ENCODE measurements at places on chromosomes 13 and 19. TPM values are rescaled to one million over a fixed set of nuclear protein-coding genes. Genes with fewer than 3 reads are reported as not detected.

GRCh38 chr13:88592105-88592504, 920.9 kb downstream of the SLITRK5 start:
- H3K4me3 ChIP-seq, result no peak overlapping the region
- no peaks in the 10 kb centered on the region for H3K27me3 ChIP-seq
- no peaks in the 10 kb centered on the region for H3K4me1 ChIP-seq
- H3K36me3 ChIP-seq, result no peaks in the 10 kb centered on the region

Gene SIAH3
- not detected for total RNA-seq

Gene HS6ST3
- total RNA-seq, result 0.59 TPM

GRCh38 chr19:8569066-8569771, 8.0 kb downstream of the MYO1F start:
- H3K4me3 ChIP-seq, result no peak overlapping the region
- DNase-seq, result no peak
- no peaks in the 10 kb centered on the region for H3K27me3 ChIP-seq
- H3K36me3 ChIP-seq, result no peaks in the 10 kb centered on the region
- H3K4me1 ChIP-seq, result no peaks in the 10 kb centered on the region

GRCh38 chr13:109817591-109818535, 31.5 kb upstream of the IRS2 start:
- no peaks in the 10 kb centered on the region for H3K27me3 ChIP-seq
- no peak overlapping the region for H3K4me3 ChIP-seq
- no peaks in the 10 kb centered on the region for H3K36me3 ChIP-seq

DNA sequence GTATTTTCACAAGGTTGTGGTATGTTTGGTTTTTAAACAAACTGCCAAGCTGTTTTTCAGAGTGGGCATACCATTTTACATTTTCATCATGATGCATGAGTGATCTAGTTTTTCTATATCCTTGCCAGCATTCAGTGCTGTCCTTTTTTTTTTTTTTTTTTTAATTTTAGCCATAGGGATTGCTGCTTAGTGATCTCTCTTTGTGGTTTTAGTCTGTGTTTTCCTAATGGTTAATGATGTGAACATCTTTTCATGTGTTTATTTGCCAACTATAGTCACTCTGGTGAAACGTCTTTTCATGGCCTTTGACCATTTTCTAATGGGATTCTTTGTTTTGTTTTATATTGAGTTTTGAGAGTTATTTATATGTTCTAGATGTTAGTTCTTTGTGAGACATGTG, 59.7 kb downstream of the SHISA2 start:
- no peak overlapping the region for H3K27ac ChIP-seq
- no peak overlapping the region for H3K4me3 ChIP-seq
- no peaks in the 10 kb centered on the region for H3K27me3 ChIP-seq
- no peaks in the 10 kb centered on the region for H3K36me3 ChIP-seq
- no peaks in the 10 kb centered on the region for H3K4me1 ChIP-seq
- DNase-seq, result no peak

DNA sequence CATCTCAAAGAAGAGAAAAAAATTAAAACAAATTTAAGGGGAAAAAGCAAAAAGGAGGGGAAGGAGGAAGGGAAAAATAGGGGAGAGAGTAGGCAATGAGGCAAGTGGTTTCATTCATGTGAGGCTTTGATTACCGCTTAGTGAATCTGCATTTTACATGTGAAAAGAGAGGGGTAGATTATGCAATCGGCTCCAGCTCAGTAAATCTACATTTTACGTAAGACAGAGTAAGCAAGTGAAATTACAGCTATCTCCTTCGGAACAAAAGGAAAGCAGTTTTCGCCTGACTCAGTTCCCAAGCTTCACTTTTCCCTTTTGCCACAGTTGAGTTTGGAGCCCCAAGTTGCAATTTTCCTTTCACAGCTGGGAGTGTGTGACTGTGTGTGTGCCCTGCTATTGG, 16.0 kb upstream of the OLFM2 start:
- H3K36me3 ChIP-seq, result no peaks in the 10 kb centered on the region
- H3K4me3 ChIP-seq, result no peak overlapping the region
- H3K27me3 ChIP-seq, result no peaks in the 10 kb centered on the region
- H3K27ac ChIP-seq, result no peak overlapping the region
- no peak for DNase-seq
- H3K4me1 ChIP-seq, result no peaks in the 10 kb centered on the region

DNA sequence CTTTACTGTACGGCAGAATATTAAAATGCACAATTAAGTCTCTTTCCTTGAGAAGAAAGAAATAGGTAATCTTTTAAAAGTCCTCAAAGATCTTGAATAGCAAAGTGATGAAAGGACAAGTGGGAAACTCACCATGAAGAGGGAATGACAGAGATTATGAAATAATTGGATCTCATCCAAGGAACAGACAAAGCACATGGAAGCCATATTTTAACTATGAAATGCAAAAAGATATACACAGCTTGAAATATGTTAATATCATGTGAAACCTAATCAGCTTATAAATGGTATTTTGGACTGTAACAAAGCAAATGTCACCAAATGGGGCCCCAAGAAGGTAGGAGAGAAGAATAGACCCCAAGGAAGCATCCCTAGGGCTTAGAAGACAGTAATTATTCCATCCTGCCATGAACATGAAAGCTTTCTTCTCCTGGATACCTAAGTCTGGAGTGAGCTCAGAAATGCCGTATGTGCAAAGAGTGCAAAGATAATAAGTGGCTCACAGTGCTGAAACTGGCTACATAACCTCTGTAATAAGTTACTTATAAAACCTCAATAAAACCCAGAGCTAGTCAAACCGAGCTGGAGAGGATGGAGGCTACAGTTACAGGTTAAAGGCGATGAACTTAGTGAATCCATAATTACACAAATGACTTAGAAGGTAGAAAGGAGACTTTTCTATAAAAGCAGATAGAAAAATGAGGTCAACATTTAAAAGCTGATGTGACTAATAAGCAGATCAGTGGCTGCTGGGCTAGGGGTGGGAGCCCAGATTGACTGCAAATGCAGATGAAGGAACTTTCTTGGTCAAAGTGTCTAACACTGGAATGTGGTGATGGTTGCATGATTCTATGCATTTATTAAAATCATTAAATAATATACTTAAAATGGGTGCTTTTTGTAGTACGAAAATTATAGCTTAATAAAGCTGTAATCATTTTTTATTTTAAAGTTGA, 34.4 kb downstream of the DCLK1 start:
- no peaks in the 10 kb centered on the region for H3K36me3 ChIP-seq
- no peak overlapping the region for H3K4me3 ChIP-seq
- no peak for DNase-seq
- H3K27me3 ChIP-seq, result no peaks in the 10 kb centered on the region

DNA sequence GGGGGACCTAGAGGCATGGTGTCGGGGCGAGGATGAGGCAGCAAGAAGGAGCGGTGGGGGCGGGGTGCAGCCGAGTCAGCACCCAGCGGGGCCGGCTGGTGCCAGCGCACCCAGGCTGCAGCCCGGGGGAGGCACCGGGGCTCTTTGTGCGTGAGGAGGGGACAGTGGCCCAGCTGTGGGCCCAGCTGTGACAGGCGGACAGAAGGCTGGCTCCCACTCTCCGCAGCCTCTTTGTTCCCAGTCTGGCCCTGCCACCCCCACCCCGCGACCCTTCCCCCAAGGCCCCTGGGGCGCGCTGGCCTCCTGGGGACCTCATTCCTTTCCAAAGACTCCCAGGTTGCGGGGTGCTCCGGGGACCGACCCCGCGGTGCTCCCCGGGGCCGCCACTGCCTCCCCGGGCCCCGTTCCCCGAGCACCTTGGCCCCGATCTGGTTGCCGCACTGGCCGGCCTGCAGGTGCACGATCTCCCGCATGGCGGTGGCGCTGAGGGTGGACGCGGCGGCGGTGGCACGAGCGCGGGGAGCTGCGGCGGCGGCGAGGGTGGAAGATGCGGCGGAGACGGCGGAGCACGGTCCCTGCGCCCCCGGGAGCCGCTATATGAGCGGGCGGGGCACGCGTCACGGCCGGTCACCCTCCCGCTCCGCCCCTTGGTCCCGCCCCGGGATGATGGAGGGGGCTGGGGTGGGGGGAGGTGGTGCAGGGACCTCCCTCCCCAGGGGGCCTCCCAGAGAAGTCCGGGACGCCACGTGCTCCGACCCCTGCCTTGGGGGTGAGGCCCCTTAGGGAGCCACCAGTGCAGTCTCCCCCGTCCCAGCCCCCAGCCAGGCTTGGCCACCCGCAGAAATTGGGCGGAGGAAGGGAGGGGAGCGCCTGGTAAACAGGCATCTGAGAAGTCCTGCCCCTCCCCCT, at the start of gene TUBB4A:
Gene TUBB4A (minus strand): TSS at position 570 of the 909 bp plus-strand sequence. CDS start 97 bp downstream, at position 473.
- peaks cover 6% of the 10 kb centered on the region for H3K4me1 ChIP-seq
- peak within 1 kb of the TSS; percentile 65 for H3K4me3 ChIP-seq
- peaks cover 36% of the 10 kb centered on the region for H3K27me3 ChIP-seq
- H3K27ac ChIP-seq, result no peak within 1 kb of the TSS

Gene SLITRK5
- total RNA-seq, result 0.73 TPM

DNA sequence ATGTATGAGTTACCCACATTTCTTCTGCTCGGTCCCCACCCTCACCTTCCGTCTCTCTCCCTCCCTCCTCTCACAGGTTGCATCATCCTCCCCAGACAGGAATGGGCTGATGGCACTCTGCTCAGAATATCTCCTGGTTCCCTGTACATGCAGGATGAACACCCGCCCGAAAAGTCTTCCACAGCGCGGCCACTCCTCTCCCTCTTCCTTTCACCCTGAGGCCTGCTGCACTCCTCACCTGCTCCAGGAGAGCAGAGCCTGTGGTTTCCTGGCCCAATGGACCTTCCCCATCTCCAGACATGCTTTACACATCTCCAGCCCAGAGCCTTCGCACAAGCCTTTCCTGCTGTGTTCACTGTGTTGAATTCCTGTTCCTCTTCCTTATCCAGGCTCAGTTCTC, 40.9 kb downstream of the GSX1 start:
- DNase-seq, result no peak
- no peaks in the 10 kb centered on the region for H3K4me1 ChIP-seq
- H3K27me3 ChIP-seq, result peaks cover 72% of the 10 kb centered on the region
- H3K36me3 ChIP-seq, result no peaks in the 10 kb centered on the region

GRCh38 chr13:20699715-20700114, 3.8 kb upstream of the IL17D start:
- no peaks in the 10 kb centered on the region for H3K4me1 ChIP-seq
- H3K36me3 ChIP-seq, result no peaks in the 10 kb centered on the region
- H3K27ac ChIP-seq, result no peak overlapping the region
- DNase-seq, result no peak

Gene ZNF132
- 3.5 TPM for total RNA-seq

GRCh38 chr19:31096935-31097545, 252.2 kb downstream of the TSHZ3 start:
- no peak overlapping the region for H3K27ac ChIP-seq
- no peaks in the 10 kb centered on the region for H3K36me3 ChIP-seq
- H3K4me1 ChIP-seq, result no peaks in the 10 kb centered on the region
- H3K27me3 ChIP-seq, result no peaks in the 10 kb centered on the region
- no peak for DNase-seq

GRCh38 chr13:28044608-28045007, 55.8 kb downstream of the FLT3 start:
- no peaks in the 10 kb centered on the region for H3K4me1 ChIP-seq
- H3K36me3 ChIP-seq, result no peaks in the 10 kb centered on the region
- H3K4me3 ChIP-seq, result no peak overlapping the region
- no peak overlapping the region for H3K27ac ChIP-seq

- no peak overlapping the region for H3K4me3 ChIP-seq
- H3K36me3 ChIP-seq, result no peaks in the 10 kb centered on the region
- H3K4me1 ChIP-seq, result no peaks in the 10 kb centered on the region
- DNase-seq, result no peak
- H3K27me3 ChIP-seq, result peaks cover 36% of the 10 kb centered on the region
These were observed 38.6 kb upstream of the CD33 start for GRCh38 chr19:51186323-51186722.

DNA sequence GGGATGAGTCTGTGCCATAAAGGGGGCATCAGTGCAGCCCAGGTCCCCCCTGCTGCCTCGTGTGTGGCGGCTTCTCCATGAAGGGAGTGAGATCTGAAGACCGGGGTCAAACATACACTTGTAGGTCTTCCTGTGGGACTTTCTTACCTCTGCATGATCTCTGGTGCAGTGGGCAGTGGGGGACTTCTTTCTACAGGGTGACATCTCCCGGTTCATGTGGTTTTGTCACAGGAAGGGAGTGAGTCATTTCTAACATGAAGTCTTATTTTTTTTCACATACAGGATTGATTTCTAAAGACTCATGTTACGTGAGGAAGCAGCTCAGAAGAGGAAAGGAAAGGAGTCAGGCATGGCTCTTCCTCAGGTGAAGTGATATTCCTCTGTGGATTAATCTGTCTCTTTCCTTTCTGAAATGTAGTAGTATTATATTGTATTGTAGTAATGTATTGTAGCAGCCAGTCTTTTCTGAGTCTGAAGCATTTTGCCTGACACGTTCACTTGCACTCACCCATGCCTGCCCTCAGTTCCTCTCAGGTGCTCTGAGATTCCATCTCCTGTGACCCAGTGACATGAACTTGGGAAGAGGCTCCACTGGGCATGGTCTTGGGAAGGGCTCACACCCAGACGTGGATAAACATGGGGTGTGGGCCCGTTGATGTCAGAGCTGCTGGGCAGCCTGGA, 15.7 kb downstream of the ZNF808 start:
- H3K4me3 ChIP-seq, result no peak overlapping the region
- H3K36me3 ChIP-seq, result no peaks in the 10 kb centered on the region
- H3K27me3 ChIP-seq, result no peaks in the 10 kb centered on the region
- no peak for DNase-seq
- H3K27ac ChIP-seq, result no peak overlapping the region

DNA sequence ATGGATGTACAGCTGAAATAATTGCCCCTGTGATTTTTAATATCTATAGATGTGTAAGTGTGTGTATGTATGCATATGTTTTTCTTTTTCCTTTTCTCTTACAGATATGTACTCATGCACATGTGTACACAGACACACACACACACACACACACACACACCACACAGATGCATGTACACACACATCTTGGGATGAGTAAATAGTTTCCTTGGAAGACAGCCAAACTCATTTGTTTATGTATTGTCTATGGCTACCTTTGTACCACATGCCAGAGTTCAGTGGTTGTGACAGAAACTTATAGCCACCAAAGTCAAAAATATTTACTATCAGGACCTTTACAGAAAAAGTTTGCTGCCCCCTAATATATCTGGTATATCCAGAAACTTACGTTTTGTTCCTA, 192.6 kb downstream of the MAB21L1 start:
- no peak for DNase-seq
- H3K4me1 ChIP-seq, result no peaks in the 10 kb centered on the region
- H3K27ac ChIP-seq, result no peak overlapping the region
- no peaks in the 10 kb centered on the region for H3K36me3 ChIP-seq
- no peaks in the 10 kb centered on the region for H3K27me3 ChIP-seq

Gene PSG2
- total RNA-seq, result not detected

Gene ZNF260
- 35.6 TPM for total RNA-seq

GRCh38 chr13:98842070-98842469, 89.6 kb upstream of the SLC15A1 start:
- no peaks in the 10 kb centered on the region for H3K27me3 ChIP-seq
- no peak for DNase-seq
- no peak overlapping the region for H3K27ac ChIP-seq
- H3K4me3 ChIP-seq, result no peak overlapping the region

Gene SELENOV
- not detected for total RNA-seq

Gene ERICH4
- not detected for total RNA-seq

DNA sequence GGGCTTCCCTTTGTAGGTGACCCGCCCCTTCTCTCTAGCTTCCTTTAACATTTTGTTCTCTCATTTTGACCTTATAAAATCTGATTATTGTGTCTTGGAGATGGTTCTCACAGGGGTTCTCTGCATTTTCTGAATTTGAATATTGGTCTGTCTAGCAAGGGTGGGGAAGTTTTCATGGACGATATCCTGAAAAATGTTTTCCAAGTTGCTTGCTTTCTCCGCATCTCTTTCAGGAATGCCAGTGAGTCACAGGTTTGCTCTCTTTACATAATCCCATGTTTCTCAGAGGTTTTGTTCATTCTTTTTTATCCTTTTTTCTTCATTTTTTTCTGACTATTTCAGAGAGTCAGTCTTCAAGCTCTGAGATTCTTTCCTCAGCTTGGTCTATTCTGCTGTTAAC, 53.6 kb downstream of the POSTN start:
- H3K4me3 ChIP-seq, result no peak overlapping the region
- no peak for DNase-seq
- no peaks in the 10 kb centered on the region for H3K4me1 ChIP-seq
- H3K36me3 ChIP-seq, result no peaks in the 10 kb centered on the region
